ENCODE measurements at places on chromosomes 4 and X.
A peak's percentile ranks its signal among the peaks of the same experiment; 100 is the strongest.

- no peak for DNase-seq
These were observed 25.8 kb upstream of the PSAPL1 start for GRCh38 chr4:7460566-7460965.

DNA sequence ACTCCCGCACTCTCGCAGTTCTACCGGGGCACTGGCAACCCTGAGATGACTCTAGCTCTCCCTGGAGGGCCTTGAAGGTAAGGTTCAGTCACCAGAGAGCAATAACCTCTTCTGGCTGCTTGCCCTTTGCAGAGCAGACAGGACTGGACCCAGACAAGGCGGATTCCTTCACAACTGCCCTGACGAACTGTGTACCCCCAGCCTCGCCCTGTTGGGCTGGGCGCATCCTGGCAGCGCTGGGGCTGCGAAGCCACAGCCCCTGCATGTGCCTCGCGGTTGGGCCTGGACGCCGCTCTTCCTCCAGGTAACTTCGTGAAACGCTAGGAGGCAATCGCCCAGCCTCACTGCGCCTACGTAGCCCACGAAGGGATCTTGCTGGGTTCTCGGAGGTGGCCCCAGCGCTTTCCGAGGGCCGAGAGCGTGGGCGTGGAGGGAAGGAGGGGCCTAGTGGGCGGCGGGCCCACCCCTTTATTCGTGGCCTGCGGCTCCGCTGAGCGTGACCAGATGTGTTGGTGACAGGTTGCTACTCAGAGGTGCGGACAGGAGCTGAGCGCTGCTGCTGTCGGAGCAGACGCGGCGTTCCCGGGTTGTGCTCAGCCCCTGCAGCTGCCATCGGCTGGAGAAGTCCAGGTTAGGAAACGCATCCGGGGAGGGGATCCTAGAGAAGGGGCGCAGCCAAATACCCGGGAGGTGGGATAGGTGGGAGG, 1.9 kb upstream of the MAMLD1 start:
- DNase-seq = no peak

- DNase-seq = no peak
These were observed 393.7 kb upstream of the INTU start for GRCh38 chr4:127238956-127239475.

GRCh38 chrX:69153060-69153730, 12.1 kb downstream of the PJA1 start:
- no peak for DNase-seq

DNA sequence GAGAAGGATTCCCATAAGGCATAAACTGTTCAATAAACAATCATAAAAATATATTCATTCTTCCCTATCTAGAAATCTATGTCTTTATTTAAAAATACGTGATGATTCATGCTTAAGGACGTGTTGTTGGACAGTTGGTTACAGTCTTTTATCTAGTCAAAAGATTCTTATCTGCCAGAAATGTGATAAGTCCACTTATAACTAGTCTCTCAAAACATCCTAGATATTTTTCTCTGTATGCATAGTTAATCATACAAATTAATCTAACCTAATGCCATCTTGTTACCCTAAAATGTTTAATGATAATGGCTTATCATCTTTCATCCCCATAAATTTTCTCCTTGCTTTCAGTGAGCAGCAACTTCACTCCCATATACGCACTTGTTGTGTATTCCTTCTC, 89.0 kb downstream of the SLC39A8 start:
- peak; percentile 37 for DNase-seq
